Chondrocyte (in vitro differentiated cells): ENCODE measurements at places on chromosomes 16 and 17.

GRCh38 chr16:59088431-59088830 lies 354.3 kb upstream of the GOT2 start:
- no peak for DNase-seq

GRCh38 chr16:79064256-79064972 lies 536.1 kb downstream of the MAF start:
- no peak for DNase-seq

- DNase-seq = no peak
These were observed 95.2 kb downstream of the C16orf78 start for GRCh38 chr16:49468611-49469310.

DNA sequence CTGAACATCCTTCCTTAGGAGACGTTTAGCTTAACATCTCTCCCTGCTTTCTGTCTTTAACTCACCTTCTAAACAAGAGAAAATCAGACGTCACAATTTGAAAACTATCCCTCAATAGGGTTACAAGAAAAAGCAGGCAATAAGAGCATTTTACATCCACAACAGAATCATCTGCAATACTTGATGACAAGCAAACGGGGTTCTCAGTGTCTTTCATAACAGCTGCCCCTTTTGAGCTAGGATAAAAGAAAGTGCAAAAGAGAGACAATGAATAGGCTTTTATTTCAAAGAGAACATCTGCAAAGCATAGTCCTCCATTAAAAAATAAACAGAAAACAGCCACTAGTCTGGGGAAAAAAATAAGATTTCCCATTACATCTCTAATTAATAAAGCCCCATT lies 13.2 kb downstream of the XYLT1 start:
- no peak for DNase-seq

- DNase-seq = no peak
These were observed 535.2 kb upstream of the CDH11 start for GRCh38 chr16:65657071-65657494.

- DNase-seq = no peak
These were observed 750.7 kb downstream of the KCNJ18 start for GRCh38 chr17:22443061-22443460.

DNA sequence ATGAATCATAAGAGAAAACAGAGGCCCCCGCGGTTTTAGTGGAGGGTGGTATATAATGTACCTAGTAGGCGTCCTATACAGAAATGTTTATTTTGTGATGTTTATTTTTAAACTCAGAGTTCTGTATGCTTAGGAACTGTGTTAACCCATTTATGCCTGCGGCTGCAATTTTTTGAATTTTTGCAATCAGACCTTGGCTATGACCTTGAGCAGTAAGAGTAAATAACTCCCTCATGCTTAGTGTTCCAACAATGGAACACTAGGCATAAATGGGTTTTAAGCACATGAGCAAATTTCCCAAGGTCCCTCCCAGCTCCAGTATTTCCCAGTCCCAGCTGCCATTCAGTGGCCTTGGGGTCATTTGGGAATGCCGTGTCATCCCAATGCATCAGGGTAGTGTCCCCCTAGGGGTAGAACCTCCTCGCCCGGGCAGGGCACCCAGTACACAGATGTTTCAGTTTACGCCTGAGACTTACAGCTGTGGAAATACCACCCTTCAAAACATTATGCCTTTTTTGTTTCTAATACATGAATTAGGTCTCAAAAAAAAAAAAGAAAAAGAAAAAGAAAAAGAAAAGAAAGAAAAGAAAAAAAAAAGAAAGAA lies 605.8 kb upstream of the CDH11 start:
- DNase-seq = no peak

GRCh38 chr16:57606847-57607501 lies 21.5 kb upstream of the ADGRG1 start:
- DNase-seq = peak; percentile 73

- peak; percentile 79 for DNase-seq
These were observed 30.9 kb upstream of the ZC3H18 start for GRCh38 chr16:88539261-88539651.

- no peak for DNase-seq
These were observed 27.7 kb downstream of the CNTROB start for GRCh38 chr17:7959503-7960253.

- no peak for DNase-seq
These were observed 7.1 kb upstream of the FTSJ3 start for GRCh38 chr17:63834431-63835166.

DNA sequence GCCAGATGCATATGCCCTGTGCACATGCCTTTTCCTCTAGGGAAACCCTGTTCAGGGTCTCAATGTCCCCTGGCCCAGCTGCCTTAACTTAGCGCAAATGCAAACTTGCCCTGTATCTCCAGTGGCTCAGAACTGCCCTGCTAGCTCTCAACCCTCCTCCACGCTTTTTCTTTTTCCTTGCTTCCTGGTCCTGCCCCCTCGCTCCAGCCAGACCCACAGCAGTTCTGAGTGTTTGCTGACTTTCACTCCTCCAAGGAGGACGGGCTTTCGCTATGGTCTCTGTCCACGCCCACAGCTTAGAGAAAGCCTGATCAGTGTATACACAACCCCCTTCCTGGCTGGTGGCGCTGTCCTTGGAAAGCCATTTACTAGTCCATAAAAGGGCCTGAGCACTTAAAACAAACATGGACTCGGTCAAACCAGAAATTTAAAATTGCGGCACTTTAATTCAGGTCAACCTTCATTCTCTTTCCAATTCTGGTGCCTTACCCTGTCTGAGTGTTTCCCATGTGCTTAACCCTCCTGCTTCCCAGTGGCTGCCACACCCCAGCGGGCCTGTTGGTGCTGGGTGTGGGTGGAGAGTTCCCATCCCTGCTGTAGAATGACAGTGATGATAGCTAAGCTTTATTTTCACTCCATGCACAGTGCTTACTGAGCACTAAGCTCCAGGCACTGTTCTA lies 15.6 kb upstream of the TMEM98 start:
- DNase-seq = no peak

GRCh38 chr16:86371083-86371803 lies 139.1 kb upstream of the FOXF1 start:
- DNase-seq = no peak
